Panc1 (cell line): ENCODE measurements at places on chromosomes 2 and 18.

DNA sequence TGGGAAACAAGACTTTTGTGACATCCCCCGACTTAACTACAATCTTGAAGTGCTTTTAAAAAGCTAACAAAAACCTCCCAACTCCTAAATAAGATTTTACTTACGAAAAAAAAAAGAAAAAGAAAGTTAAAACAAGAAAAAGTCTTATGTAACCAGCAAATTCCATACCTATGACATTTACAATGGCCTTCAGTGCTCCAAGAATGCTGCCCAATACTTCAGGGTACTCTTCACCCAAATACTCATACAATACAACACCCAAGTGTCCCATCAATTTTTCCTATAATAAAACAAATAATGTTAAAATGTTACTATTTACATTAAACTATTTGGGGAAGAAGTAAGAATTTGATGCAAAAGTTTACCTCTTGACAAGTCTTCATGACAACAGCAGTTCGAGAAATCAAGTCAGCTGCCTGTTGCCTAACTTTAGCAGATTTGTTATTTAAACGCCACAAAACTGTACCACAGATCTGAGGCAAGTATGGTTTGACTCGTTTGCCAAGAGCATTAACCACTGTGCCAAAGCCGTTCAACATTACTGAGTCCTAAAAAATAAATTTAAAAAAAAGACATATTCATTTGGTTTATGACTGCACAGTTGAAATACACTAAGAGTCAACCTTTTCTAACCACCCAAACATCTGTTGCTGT is 34.8 kb downstream of the SF3B1 start:
- no peak for DNase-seq

GRCh38 chr2:152051436-152051835 is 47.4 kb downstream of the CACNB4 start:
- no peak for DNase-seq

GRCh38 chr2:134736167-134736880 is 17.5 kb upstream of the TMEM163 start:
- no peak for DNase-seq

DNA sequence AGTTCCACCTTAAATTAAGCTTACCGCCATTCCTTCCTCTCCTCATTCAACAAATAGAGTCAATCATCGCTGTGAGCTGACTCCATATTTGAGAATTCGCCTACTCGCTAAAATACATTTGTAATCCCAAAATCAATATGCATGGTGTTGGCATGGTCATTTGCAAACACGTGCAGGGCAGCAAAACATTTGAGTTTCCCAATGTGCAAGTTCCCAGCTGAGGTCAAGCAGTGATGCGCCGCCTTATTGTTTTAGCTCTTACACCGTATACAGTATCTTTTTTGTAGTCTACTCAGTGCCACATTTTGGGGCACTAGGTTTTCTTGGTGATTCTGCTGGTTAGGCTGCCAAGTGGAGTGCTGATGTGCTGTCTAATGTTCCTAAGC is 73.3 kb upstream of the MGAT4A start:
- DNase-seq, result no peak

GRCh38 chr2:179939259-179939658 is 67.8 kb downstream of the CWC22 start:
- no peak for DNase-seq

GRCh38 chr2:209534228-209534627 is 110.4 kb downstream of the MAP2 start:
- no peak for DNase-seq

- DNase-seq, result no peak
These were observed 26.8 kb upstream of the CTLA4 start for GRCh38 chr2:203840655-203841205.

DNA sequence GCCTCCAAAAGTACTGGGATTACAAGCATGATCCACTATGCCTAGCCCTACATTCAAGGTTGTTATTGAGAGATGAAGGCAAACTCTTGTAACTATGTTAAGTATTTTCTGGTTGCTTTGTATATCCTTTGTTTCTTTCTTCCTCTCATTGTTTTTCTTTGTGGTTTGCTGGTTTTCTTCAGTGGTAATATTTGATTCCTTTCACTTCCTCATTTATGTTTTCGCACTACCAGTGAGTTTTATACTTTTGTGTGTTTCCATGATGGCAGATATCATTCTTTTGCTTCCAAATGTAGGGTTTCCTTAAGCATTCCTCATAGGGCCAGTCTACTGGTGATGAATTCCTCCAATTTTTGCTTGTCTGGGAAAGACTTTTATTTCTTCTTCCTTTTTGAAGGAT is 90.2 kb downstream of the NCK2 start:
- DNase-seq, result no peak

GRCh38 chr2:113058411-113058994 is 495 bp upstream of the IL36RN start:
- DNase-seq, result no peak

DNA sequence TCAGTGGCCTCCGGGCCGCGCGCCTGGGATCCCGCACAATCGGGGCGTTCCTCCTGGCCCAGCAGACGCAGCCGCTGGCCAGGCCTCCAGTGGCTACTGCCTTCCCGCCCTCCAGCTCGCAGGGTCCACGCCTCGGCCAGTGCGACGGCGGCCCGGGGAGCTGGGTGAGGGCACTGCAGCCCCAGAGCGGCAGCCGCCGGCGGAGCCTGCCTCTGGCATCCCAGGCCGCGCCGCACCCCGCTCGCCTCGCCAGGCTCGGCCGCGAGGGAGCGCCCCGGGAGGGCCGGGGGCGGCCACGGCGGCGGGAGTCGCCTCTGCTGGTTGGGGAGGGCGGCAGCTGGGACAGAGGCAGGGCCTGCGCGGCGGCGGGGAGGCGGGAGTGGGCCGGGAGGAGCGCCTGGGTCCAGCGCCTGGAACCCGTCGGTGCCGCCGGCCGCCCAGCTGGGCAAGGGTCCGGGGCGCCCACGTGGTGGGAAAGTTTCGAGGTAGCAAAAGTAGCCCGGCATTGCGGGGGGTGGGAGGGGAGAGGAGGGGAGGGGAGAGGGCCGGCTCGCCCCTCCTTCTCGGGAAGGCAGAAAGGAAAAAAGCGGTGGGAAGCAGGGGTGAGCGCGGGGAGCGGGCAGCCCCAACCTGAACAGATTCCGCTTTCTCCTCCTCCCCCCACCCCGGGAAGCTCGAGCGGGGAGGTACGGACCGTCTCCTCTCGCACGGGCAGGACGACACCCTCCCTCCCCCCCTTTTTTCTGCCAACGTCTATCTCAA is 1.5 kb upstream of the INHBB start:
- DNase-seq, result no peak

- DNase-seq, result no peak
These were observed at the start of gene TNP1 for GRCh38 chr2:216859944-216860343. TSS of gene TNP1 (minus strand) at chr2:216860064. CDS start at chr2:216860034, 30 bp downstream.

DNA sequence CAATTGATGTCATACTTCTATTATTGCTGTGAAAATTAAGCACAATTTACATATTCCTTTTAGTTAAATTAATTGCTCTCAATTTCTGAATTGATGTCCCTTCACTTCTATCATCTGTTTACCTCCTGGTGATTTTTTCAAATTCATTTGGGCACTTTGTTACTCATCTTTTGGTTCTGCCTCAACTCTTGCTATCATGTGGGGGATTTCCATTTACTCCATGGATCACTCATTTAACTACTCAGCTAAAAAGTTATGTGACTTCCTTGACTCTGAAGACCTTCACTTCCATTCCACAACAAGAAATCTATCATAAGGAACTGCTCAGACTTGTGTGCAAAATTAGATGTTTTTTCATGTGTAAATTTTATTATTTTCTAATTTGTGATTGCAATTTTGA is 126.2 kb downstream of the EHBP1 start:
- DNase-seq, result no peak

- DNase-seq, result no peak
These were observed 10.8 kb downstream of the ANO7 start for GRCh38 chr2:241199286-241199685.

DNA sequence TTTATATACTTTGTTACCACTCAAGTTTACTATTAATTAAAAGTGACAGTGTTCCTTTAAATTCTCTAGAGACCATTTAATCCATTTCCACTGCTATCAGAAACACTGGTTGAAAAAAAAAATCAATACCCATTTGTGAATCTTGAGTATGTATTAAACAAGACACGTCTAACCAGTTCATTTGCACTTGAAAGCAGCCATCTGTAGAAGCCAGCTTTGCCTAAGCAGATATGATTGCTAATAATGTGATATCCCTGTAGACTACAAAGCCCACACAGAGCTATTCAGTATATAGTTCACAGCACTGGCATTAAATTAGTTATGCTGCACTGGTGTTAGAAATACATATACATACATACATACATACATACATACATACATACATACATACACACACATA is 111.8 kb upstream of the SP3 start:
- no peak for DNase-seq

GRCh38 chr2:119525614-119526013 is 1.3 kb upstream of the SCTR start:
- no peak for DNase-seq

GRCh38 chr18:67140495-67140894 is 376.0 kb downstream of the DSEL start:
- DNase-seq, result no peak

DNA sequence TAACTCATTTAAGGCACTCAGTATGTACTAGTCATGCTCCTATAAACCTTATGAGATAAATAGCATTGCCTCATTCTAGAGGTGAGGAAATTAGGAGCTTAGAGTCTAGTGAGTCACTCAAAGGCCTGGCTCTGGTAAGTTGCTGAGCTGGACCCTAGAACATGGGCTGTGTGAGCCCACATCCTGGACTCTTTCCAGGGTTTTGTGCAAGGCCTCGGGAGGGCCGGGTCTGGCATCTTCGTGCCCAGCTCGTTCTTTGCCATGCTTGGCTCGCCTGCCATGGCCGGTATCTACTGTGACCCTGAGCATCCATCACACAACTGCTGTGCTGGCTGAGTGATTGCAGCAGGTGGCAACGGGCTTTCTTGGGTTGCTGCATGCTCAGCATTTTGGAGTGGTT is 168.0 kb downstream of the LPIN1 start:
- DNase-seq, result no peak

DNA sequence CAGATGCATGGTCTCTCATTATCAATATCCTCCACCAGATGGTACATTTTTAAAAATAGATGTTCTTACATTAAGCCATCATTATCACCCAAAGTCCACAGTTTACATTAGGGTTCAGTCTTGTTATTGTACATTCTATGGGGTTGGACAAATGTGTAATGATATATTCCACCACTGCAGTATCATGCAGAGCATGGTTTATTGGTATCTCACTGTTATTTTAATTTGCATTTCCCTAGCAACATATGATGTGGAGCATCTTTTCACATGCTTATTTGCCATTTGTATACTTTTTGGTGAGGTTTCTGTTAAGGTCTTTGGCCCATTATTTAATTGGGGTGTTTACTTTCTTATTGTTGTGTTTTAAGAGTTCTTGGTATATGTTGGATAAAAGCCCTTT is 95.7 kb downstream of the PTH2R start:
- no peak for DNase-seq

GRCh38 chr18:55858661-55859515 is 270.9 kb upstream of the TCF4 start:
- DNase-seq, result no peak

DNA sequence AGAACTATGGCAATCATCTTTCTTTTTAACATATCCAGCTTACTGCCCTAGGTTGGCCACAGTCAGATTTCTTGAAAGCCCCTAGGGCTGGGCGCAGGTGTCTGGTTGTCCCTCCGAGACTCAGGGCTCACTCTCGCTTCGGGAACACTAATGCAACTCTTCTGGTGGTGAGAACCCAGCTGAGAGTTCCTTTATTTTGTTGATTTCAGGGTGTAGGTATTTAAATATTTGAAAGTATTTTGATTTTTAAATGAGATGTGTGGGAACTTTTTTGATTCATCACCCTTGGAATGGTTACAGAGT is 40.7 kb downstream of the INPP4A start:
- no peak for DNase-seq

DNA sequence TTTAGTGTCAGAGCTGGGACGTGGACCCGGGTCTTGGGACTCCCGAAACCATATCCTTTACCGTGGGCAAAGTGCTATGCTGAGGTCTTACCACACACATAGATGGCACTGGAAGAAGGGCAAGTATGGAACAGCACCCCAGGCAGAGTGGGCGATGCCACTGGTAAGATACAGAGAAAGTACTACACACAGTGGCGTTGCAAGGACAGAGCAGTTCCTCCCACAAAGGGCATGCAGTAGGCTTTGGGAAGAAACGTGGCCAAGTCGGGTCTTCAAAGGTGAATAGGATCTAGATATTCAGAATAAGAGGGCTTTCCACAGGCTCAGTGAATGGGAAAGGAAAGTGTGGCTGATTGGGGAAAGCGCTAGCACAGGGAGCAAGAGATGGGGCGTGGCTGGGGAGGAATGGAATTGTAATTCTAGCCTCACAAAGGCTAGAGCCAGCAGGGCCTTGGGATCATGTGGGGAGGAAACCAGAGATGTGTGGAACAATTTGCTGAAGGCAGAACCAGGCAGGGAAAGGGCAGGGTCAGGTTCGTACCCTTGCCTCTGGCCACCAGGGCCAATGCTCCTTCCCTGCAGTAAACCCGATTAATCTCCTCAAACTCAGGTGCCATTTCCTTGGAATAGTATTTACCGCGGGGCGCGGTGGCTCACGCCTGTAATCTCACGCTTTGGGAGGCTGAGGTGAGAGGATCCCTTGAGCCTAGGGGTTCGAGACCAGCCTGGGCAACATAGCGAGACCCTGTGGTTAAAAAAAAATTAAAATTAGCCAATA is 36.0 kb downstream of the PCBP1 start:
- no peak for DNase-seq

GRCh38 chr2:130353291-130354138 is 2.3 kb upstream of the PTPN18 start:
- no peak for DNase-seq

GRCh38 chr2:147165697-147166382 is 679.0 kb upstream of the ACVR2A start:
- no peak for DNase-seq

GRCh38 chr2:113218283-113219091 is 44.7 kb downstream of the PSD4 start:
- DNase-seq, result no peak

GRCh38 chr2:230256733-230257332 is 31.3 kb downstream of the SP140 start:
- DNase-seq, result no peak

- no peak for DNase-seq
These were observed 30.0 kb upstream of the CHMP3 start for GRCh38 chr2:86593266-86593665.

DNA sequence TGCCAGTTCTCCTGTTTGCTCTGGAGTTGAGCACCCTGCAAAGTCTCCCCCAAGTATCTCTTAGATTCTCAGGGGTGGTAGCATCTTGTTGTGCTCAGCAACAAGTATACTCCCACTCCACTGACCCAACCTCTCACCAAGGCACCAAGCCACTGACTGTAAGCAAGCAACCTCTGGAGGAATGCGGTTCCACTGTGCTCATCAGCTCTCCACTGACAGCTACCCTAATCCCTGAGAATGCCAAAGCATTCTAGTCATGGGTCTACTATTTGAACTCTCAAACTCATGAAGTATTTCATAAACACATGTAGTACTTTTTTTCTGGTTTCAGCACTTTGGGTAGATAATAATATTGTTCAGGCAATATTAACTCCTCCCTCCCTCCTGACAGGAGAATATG is 170.0 kb downstream of the EPHA4 start:
- no peak for DNase-seq

GRCh38 chr2:195498839-195499490 is 158.1 kb upstream of the SLC39A10 start:
- DNase-seq, result no peak

GRCh38 chr2:105812180-105813044 is 67.7 kb downstream of the NCK2 start:
- DNase-seq, result no peak

- DNase-seq, result no peak
These were observed 16.1 kb downstream of the SPRED2 start for GRCh38 chr2:65416321-65416720.

GRCh38 chr2:237156857-237157779 is 71.4 kb downstream of the COPS8 start:
- no peak for DNase-seq

GRCh38 chr2:217071416-217071815 is 211.6 kb upstream of the TNP1 start:
- no peak for DNase-seq
